ENCODE measurements at places on chromosomes 2 and 18. TPM values are rescaled to one million over a fixed set of nuclear protein-coding genes. Genes with fewer than 3 reads are reported as not detected.

The GALR1 gene
- polyA plus RNA-seq, result 0.51 TPM

The TRIB2 gene
- 26.7 TPM for polyA plus RNA-seq

The MALL gene
- polyA plus RNA-seq, result 147 TPM

The CERKL gene
- 7.6 TPM for polyA plus RNA-seq

The PRKRA gene
- polyA plus RNA-seq, result 45.1 TPM

The CD207 gene
- 1.9 TPM for polyA plus RNA-seq

The GALNT5 gene
- polyA plus RNA-seq, result 14.3 TPM

The STAT4 gene
- 3.7 TPM for polyA plus RNA-seq

The NXPH2 gene
- 2.5 TPM for polyA plus RNA-seq

The TRIM54 gene
- polyA plus RNA-seq, result 0.60 TPM

The NCKAP5 gene
- polyA plus RNA-seq, result 4.3 TPM

The KYNU gene
- 3.1 TPM for polyA plus RNA-seq

The HOXD9 gene
- 0.88 TPM for polyA plus RNA-seq

The FAM228A gene
- polyA plus RNA-seq, result 0.12 TPM

The CCDC88A gene
- 27.8 TPM for polyA plus RNA-seq

The GCKR gene
- 2.9 TPM for polyA plus RNA-seq

The NAB1 gene
- 48.3 TPM for polyA plus RNA-seq

The ARPC2 gene
- 269 TPM for polyA plus RNA-seq

The GATA6 gene
- polyA plus RNA-seq, result 85.1 TPM

The SLC19A3 gene
- polyA plus RNA-seq, result 80.8 TPM

The LBX2 gene
- 47.8 TPM for polyA plus RNA-seq

The C2orf92 gene
- 14.7 TPM for polyA plus RNA-seq

The MAP3K19 gene
- polyA plus RNA-seq, result 0.01 TPM

The CFC1 gene
- 3.7 TPM for polyA plus RNA-seq

The FAM237A gene
- polyA plus RNA-seq, result not detected

The TMEM198 gene
- polyA plus RNA-seq, result 19.9 TPM

The DTNB gene
- 6.8 TPM for polyA plus RNA-seq

The TCF23 gene
- 0.10 TPM for polyA plus RNA-seq

All from large intestine (tissue), 12 donors.